ENCODE measurements at places on chromosomes 4 and X.
A peak's percentile ranks its signal among the peaks of the same experiment; 100 is the strongest.

- peak; percentile 78 for DNase-seq
Measured at GRCh38 chr4:11503166-11503565, 74.5 kb upstream of the HS3ST1 start.

- no peak for DNase-seq
Measured at GRCh38 chr4:125428832-125429231, 114.1 kb downstream of the FAT4 start.

DNA sequence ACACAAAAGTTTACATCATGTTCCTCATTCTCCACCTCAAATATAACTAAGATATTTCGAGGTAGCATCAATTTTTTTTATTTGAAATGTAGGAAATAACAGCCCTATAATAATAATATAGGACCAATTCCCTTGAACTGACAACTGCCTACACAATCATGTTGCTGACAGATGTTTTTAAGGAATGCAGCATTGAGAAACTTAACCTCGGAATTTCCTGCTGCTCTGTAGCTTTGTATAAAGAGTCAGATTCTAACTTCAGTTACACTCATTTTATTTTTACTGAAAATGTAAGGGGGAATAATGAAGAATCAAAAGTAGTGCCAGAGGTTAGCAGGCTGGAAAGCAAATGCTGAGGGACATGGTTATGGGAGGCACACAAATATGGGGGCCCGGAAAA, 235.8 kb downstream of the RBMX2 start:
- DNase-seq = no peak

GRCh38 chr4:3651267-3651845, 114.8 kb upstream of the ADRA2C start:
- DNase-seq = no peak

GRCh38 chr4:112119353-112119783, 25.9 kb upstream of the FAM241A start:
- DNase-seq = no peak

- no peak for DNase-seq
Measured at GRCh38 chrX:103211012-103211715, 3.7 kb upstream of the BEX4 start.

DNA sequence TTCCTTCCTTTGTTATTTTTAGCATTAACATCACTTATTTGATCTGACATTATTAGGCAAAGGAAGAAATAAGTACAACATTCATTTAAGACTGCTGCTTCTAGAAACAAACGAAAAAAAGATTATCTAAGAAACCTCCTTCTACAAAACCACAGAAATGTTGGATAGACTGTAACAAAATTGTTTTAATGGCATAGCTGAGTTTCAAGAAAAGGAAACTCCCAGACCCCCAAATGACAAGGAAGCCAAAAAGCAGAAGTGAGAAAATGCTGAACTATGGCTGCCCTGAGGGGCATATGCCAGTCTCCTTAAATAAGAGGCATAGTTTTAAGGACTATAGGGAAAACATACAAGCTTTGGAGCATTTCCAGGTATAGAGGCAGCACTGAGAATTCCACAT, 1431.6 kb upstream of the TENM3 start:
- no peak for DNase-seq

DNA sequence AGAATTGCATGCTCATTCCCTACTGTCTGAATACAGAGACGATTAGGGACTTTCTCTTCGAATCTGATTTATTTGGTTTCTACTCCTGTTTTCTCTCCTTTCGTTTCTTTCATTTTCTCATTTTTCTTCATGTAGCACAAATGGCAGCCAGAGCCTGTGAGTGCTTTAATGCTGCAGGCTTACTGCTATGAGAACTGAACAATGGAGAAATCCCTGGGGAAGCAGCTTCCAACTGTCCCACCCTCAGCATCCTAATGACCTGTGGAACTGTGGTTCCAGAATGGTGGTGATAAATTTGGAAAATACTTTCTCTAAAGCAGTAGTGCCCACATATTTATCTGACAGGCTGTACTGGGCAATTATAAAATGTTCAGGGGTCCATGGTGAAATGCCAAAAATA, 930.4 kb downstream of the DMD start:
- DNase-seq = no peak

DNA sequence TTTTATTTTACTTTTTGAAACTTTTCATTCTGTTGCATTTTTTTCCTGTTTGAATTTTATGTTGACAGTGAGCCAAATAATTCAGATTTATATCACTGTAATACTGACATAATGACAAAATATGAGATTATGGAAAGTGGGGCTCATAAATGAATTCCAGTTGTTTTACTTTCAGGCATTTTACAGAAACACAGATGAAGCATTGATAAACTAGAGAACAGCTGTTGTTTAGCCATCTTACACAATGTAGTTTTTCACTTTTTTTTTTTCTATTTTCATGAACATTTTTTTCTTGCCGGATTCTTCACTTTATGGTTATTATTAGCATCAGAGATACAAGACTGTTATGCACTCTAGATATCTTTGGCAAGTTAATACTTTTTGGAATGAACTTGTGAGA, 91.7 kb upstream of the PAQR3 start:
- DNase-seq = no peak

DNA sequence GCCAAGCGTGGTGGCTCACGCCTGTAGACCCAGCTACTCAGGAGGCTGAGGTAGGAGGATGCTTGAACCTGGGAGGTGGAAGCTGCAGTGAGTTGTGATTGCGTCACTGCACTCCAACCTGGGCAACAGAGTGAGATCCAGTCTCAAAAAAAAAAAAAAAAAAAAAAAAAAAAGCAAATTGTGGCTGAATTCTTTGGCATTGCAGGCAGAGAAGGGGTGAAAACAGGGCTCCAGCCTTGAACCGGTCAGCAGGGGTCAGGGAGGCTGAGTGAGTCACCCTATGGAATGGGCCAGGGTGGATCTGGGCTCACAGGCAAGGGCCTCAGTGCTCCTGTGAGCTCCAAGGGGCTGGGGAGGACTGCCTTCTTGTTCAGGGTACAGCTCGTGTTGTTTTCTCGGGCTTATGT, 13.2 kb upstream of the FAM3A start:
- DNase-seq = no peak

DNA sequence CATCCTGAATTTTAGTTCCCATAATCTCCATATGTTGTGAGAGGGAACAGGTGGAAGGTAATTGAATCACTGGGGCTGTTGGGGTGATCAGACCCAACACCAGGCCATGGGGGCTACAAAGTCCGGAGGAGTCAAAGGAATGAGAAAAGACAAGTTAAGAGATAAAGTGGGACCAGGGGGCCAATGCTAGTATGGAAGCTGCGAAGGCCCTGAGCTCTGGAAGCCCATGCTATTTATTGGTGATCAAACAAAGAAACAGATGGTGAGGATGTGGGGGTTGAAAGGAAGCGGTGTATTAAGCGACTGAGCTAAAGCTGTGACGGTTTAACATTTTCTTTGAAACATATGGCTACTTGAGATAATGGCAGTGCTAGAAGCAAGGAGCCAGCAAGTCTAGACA, 132.8 kb downstream of the PDGFC start:
- no peak for DNase-seq

- no peak for DNase-seq
Measured at GRCh38 chr4:187172340-187172761, 448.7 kb upstream of the FAT1 start.

DNA sequence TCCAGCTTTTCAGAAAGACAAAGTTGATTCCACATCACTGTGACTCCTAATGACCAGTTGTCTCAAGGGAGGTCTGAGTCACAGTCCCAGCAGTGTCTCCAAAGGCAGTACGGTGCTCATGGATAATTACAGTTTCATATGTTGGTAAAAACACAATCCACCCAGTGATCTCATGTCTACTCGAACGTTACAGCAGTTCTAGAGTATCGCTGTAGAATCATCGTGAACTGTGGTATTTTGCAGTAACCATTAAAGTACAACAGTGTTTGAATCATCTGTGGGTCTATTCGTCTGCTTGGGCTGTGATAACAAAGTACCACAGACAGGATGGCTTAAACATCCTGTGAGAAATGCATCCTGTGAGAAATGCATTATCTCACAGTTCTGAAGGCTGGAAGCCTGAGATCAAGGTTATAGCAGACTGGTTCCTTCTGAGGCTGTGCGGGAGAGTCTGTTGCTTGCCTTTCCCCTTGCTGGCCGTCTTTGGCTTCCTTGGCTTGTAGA, 121.1 kb upstream of the SORBS2 start:
- no peak for DNase-seq

DNA sequence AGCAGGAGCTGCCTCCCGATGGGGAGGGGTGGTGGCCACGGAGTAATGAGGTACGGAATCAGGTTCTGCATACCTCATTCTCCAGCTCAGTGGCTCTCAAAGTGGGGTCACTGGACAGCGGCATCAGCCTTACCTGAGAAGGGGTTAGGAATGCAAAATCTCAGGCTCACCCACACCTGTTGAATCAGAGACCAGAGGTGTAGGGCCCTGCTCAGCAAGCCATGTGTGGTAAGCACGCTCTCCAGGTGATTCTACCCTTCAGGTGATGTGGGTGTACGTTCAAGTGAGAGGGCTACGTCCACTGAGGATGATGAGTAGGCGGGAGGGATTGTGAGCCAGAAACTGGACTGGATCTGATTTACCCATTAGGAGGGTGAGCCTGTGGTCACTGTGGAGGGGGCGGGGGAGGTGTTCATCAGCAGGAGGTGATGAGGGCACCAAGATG, 65.8 kb downstream of the ANAPC4 start:
- no peak for DNase-seq

- DNase-seq = no peak
Measured at GRCh38 chr4:39641451-39641850, 2.8 kb upstream of the SMIM14 start.

DNA sequence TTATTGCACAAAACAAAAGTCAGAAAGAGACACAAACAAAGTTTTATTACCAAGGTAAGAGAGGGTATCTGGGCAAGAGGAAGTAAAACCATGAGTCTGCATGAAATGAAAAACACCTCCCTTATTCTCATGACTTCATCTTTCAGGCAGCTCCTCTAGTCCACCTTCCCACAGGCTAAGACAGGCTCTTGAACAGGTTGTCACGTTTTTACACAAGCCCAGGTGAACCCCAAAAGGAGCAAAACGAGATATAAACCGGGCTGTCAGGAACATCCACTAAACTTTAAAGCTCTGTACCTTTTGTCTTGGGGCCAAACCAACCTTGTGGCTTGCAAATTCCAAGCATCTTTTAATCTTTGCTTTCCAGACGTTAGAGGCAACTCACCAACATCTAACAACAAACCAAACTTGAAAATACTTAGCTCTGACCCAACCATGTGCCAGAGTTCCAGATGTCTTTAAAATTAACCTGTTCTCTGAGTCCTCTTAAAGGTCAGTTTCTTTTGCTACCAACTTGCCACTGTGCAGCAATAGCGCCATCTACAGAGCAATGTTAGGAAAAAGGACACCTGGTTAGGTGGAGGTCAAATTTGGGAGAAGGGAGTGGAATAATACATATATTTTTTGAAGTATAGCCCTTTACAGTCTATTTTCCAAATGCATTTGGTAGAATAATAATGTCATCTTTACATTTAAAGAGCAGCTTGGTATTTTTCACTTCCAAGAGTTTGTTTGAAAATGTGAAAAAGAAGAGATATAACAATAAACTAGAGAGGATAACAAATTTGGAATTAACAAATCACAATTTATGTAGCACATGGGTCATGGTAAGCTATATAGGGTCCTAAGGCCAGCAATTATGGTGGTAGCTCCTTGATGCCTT, 73.1 kb downstream of the QRFPR start:
- DNase-seq = no peak

GRCh38 chr4:146333187-146333894, 119.0 kb downstream of the REELD1 start:
- no peak for DNase-seq

DNA sequence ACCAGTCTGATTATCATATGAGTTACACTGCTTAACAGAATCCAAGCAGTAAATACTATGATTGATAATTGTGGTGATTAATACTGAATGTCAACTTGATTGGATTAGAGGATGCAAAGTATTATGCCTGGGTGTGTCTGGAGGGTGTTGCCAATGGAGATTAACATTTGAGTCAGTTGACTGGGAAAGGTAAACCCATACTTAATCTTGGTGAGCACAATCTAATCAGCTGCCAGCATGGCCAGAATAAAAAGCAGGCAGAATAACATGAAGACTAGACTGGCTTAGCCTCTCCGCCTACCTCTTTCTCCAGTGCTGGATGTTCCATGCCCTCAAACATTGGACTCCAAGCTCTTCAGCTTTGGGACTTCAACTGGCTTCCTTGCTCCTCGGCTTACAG, 961.3 kb downstream of the ADGRL3 start:
- no peak for DNase-seq

- DNase-seq = no peak
Measured at GRCh38 chr4:154741922-154742850, 1.6 kb upstream of the LRAT start.

DNA sequence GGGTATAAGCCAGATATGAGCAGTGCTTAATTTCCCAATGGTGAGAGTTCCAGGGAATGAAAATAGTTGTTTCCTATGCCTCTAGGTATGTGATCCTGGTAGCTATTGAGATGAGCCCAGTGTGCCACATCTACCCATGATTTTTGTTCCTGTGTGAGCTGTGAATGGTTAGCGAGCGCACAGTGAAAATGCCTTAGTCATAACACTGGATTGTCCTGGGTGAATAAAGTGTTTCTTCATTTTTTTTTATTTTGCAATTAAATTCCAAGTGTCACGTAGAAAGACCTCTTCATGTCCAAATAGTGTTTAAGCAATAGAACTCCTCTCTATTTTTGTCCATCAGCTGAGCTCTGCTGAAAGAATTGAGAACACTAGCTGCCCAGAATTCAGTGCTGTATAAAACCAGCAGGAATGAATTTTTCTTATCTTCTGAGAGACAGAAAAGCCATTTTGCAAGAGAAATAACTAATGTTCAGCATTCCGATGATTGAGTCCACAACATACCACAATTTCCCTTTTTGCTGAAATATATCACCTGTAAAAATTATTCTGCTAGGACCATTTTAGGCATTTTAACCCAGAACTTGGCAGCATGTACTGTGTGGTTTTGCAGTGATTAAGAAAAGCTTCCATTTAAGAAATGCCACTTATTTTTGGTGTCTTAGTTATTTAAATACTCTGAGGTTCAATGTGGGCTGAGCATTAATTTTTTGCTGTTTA, 5.6 kb downstream of the MAOA start:
- DNase-seq = no peak

GRCh38 chrX:107565015-107565414, 63.3 kb upstream of the PRPS1 start:
- no peak for DNase-seq

DNA sequence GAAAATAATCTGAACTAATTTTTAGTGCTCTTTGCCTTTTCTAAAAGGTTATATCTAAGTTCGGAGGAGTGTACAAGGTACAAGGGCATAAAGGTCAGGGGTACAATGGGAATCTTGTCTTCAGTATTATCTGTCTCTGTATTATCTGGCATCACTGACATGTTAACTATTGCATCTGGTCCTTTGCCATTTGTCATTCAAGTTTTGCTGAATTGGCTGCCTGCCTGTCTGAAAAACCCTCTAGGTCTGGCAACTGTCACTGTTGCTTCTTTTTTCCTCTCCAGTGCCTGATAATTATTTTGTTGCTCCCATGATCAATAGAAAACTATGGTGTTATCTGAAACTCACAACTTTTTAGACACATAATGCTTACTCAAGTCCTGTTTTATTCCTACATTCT, 112.5 kb upstream of the STK26 start:
- no peak for DNase-seq

- no peak for DNase-seq
Measured at GRCh38 chrX:150196285-150196684, 166.8 kb upstream of the MAMLD1 start.

- no peak for DNase-seq
Measured at GRCh38 chrX:149021159-149021558, 483.9 kb downstream of the IDS start.

All from left ventricle myocardium superior (tissue), 1 donor.